Activated gamma-delta T cell treated with anti-CD3 and anti-CD28 coated beads, Interleukin-2, amount 50 U/mL, for 16 hours (primary cell): ENCODE measurements at places on chromosomes 7 and 10.

DNA sequence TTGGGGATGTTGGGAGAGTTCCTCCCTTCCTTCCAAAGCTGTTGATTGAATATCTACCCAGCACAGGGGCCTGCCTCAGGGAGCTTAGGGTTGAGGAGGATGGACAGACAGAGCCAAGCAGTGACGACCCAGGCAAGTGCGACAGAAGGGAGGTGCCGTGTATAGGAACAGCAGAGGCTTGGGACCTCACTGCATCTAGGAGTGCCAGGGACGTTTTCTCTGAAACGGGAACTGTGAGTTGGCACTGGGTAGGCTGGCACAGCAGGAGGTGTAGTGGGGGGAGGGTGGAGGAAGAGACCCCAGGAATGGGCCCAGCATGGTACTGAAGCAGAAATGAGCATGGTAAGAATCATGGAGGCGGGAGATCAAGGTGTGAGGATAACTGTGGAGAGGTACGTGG, 55.3 kb upstream of the MGMT start:
- no peak for DNase-seq

DNA sequence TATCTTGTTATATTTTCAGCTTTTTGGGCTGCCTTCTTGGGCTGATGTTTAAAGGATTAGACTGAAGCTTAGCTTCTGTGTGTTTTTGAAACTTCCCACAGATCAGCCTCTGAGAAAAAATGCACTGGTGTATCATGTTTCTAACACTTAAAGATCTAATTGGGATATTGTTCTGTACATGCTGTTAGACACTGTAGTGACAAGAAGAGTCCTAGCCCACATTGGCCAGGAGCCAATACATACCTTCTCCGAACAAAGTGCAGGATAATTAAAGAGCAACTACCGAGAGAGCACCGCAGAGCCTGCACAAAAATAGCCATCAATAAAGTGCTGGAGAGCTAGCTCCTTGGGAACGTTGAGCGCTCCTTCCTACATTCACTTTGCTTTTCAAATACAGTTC, 289.4 kb upstream of the SP8 start:
- no peak for DNase-seq

GRCh38 chr7:4882169-4883032, 1.1 kb downstream of the RADIL start:
- no peak for DNase-seq

DNA sequence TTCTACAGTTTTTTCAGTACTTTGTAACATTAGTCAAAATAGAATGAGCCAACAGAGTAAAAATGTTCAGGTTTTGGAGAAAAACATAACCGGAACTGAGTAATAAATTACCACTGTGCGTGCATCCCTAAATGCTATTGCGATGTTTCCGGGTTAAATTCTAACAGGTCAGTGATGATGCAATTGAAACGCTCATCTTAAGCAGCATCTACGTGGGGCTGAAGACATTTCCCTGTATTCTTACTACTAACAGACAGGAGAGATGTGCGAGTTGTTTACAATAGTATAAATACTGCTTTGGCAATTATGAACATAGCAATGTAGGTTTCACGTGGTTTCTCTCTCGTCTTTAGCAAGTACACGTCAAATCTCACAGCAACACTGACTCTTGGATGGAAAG, 149.4 kb downstream of the USP6NL start:
- no peak for DNase-seq

DNA sequence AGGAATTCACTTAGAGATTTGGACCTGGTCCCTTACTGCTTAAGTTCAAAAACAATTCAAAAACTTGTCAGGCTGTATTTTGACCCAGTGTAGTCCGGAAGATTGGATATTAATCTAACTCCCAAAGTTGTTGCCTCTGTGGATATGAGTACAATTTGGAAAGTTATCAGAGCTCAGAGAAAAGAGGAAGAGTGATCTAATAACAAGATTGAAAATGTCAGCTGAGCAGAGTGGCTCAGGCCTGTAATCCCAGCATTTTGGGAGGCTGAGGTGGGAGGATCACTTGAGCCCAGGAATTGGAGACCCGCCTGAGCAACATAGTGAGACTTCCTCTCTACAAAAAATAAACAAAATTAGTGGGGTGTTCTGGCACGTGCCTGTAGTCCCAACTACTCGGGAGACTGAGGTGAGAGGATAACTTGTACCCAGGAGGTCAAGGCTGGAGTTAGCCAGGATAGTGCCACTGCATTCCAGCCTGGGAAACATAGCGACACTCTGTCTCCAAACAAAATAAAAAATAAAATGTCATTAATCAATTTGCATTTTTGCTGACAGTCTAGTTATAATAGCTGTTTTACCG, 3.2 kb upstream of the ASCC1 start:
- no peak for DNase-seq

GRCh38 chr10:53361281-53361680, 588.7 kb upstream of the MBL2 start:
- no peak for DNase-seq

DNA sequence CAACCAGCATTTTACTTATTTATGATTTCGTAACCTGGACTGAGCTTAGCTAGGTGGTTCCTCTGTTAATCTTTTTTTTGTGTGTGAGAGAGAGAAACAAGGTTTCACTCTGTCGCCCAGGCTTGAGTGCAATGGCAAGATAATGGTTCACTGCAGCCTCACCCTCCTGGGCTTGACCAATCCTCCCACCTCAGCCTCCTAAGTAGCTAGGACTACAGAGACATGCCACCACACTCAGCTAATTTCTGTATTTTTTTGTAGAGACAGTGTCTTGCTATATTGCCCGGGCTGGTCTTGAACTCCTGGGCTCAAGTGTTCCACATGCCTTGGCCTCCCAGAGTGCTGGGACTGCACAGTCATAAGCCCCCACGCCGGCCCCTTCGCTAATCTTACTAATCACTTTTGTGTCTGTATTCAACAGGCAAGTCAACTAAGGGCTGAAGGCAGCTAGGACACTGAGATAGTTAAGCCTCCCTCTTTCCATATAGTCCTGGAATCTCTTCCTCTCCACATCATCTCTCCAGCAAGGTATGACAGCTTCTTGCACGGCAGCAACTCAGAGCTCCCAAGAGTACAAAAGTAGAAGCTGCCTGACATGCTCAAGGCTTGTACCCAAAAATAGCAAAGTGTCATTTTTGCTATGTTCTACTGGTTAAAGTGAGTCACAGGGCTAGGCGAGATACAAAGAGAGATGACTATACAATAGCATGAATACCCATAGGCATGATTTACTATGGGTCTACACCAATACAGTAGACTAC, 11.3 kb downstream of the KMT2C start:
- no peak for DNase-seq

DNA sequence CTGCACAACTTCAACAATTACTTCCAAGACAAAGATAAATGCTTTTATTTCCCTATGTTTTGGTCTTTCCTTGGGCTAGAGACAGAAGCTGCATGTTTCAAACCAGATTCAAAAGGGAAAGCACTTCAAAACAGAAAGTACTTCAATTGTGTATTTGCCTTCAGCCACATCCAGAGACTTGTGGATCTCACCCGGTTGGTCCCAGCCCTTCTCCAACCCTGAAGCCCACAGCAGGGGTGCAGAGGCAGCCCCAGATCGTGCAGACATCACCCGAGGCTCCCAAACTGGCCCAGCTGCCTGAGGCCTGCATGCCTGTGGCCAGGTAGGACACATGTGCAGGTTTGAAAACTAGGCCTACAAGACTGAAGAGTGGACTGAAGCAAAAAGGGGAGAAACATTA, 80.8 kb downstream of the ALOX5 start:
- DNase-seq: no peak

DNA sequence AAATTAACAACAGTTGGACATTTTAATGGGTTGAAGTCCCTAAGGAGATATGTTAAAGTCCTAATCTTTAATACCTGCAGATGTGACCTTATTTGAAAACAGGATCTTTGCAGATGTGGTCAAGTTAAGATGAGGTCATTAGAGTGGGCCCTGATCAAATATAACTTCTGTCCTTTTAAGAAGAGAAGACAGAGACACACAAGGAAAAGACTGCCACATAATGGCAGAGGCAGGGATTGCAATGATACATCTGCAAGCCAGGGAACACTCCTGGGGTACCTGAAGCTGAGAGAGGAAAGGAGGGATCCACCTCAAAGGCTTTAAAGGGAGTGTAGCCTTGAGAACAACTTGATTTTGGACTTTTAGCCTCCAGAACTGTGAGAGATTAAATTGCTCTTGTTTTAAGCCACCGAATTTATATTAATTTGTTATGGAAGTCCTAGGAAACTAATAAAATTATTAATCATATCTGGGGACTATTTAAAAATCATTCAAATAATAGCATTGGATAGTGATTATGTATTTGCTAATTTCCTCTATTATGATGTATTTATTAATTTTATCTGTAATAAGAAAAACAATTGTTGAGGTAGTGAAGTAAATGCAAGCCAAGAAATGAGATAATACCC, 700.0 kb upstream of the PCDH15 start:
- no peak for DNase-seq

DNA sequence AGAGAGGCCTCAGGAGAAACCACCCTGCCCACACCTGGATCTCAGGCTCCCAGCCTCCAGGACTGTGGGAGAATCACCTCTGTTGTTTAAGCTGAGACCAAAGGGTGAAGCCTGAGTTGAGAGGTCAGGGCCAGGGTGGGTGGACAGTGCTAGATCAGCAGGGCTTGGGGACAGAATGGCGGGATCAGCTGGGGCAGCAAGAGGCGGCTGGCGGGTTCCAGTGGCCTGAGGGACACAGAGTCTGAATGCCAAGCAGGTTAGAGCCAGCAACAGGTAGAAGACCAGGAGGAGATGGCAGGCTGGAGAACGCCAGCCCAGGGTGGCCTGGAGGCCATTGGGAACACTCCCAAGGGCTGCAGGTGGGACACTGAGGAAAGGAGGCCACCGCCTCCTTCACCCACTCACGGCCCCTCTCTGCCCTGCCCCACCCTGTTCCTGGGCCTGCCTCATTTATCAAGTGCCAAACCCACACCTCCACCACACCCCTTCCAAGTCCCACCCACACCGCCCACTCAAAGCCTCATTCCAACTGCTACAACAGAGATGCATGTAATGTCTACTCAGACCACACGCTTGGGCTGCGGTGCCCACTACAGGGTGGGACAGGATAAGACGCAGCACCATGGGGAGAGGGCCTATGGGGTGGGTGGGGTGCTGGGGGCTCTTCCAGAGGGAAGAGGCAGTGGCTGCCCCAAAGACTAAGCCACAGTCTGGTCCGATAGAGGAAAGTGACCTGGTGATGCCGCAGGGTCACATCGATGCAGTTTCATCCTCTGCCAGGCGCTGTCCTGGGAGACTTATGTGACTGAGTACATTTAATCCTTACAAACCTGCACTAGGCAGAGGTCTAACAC, 173.9 kb downstream of the TNS3 start:
- no peak for DNase-seq

GRCh38 chr7:80530136-80530535, 18.3 kb upstream of the GNAT3 start:
- no peak for DNase-seq

DNA sequence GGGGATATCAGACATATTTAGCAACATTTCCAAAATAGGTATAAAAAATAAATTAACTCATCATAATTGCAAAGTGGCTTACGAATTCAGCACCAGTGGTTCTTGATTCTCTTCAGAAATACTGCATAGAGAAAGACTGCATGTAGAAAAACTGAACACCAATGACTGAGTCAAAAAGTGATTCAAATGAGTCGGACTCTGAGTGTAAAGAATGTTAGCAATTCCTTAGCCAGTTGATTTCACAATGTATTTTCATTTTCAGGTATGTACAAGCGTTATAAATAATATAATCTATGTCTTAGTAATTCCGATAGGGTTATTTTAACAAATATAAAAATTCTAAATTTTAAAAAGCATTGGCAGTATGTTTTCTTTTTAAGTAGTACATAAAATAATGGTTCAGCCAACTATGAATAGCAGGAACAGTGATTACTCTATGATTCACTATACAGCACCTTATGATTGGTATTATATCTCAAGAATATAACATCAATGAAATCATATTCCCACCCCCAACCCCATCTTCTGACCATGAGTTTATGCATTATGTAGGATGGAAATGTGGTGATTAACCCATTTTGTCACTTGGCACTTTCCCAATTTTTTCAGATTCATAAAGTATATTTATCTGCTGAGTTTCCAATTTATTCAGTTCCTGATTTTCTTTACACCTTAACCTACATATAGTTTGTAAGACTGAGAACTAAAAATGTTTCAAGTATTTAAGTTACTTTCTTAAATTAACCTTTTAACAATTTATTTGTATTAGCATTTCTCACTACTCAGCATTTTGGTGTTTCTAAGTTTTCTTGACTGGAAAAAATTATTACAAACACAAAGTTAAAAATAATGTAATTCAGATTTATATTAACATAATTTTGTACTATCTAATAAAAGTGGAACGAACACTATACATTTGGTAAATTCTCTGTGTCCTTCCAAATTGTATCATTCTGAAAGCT, 33.9 kb downstream of the DNAJC1 start:
- no peak for DNase-seq

- no peak for DNase-seq
Observed at GRCh38 chr10:115871855-115872254, 401.2 kb downstream of the GFRA1 start.

- DNase-seq: no peak
Observed at GRCh38 chr10:117863771-117864170, 183.0 kb downstream of the RAB11FIP2 start.

DNA sequence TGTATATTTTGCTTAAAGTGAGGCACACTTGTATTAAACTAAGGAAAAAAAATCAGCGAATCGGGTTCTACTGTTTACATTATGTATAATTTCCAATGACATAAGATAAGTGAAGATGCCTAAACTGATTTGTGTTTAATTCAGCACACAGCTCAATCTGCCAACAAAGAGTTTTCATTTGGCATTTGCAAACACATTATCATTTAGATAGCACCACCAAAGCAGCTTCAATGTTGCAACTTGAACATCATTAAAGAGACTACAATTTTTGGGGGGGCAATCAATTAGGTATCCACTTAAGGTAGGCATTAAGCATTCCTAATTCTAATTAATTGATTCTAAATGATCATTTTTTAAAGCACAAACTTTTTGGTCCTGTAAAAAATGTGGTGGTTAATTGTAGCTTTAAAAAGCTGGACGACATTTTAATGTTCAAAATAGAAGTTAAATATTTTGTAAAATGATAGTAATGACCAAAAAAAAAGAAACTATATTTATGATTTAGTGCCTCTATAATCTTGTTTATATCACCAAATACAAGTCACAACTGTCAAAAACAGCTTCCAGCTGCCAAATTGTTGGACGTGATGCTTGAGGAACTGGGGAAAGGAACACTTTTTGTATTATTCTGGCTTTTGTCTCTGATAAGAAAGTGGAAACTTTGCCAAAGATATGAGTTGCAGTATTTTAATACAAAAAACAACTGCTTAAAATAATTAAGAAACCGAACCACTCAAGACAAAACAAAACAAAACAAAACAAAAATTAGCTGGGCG, 57.1 kb downstream of the CYCS start:
- no peak for DNase-seq

GRCh38 chr10:113454341-113455061, 98.4 kb upstream of the HABP2 start:
- no peak for DNase-seq

GRCh38 chr7:150448789-150449147, 1.7 kb upstream of the GIMAP8 start:
- DNase-seq: peak; percentile 82
